GM13977 (cell line): ENCODE measurements at places on chromosomes 1 and 21.
A peak's percentile ranks its signal among the peaks of the same experiment; 100 is the strongest.

DNA sequence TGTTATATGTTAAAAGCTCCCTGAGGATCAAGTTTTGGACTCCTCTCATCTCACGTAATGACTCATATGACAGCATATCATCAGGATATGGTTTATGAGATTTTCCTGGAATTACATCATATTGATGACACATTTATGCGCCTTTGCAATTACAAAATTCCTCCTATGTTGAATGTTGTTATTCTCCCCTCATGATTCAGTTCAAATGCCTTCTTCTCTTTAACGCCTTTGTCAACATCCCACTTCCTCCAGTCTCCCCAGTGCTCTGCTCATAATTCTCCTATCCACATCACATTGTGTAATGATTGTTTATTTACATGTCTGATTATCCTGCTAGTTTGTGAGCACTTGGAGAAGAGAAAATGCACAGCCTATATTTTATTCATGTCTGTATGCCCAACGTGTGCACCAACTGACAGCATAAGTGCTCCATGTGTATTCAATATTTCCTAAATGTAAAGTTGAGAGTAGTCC, 80.9 kb upstream of the BACH1 start:
- no peak for DNase-seq

- no peak for DNase-seq
Observed at GRCh38 chr1:26283279-26283853, 3.5 kb downstream of the SH3BGRL3 start.

GRCh38 chr1:203199816-203200571, 13.5 kb upstream of the CHI3L1 start:
- DNase-seq, result no peak

DNA sequence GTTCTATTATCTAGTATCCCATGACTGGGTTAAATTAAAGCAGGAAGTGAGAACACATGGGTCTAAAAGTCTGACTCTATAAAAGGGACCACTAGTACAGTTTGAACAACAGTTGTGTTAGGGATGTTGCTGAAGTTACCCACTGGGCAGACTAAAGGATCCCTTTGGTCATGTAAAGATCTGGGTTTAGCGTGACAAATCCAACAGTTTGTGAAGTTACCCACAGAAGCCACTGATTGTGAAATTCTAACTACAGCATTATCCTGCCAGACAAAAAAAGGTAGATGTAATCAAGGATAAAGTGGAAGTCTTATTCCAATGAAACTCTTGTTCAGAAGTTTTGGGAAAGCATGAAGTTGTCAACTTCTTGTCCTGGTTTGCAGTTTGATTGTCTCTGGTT, 5.7 kb downstream of the QSOX1 start:
- no peak for DNase-seq

GRCh38 chr1:224785040-224785328, 144.5 kb upstream of the DNAH14 start:
- DNase-seq, result no peak

DNA sequence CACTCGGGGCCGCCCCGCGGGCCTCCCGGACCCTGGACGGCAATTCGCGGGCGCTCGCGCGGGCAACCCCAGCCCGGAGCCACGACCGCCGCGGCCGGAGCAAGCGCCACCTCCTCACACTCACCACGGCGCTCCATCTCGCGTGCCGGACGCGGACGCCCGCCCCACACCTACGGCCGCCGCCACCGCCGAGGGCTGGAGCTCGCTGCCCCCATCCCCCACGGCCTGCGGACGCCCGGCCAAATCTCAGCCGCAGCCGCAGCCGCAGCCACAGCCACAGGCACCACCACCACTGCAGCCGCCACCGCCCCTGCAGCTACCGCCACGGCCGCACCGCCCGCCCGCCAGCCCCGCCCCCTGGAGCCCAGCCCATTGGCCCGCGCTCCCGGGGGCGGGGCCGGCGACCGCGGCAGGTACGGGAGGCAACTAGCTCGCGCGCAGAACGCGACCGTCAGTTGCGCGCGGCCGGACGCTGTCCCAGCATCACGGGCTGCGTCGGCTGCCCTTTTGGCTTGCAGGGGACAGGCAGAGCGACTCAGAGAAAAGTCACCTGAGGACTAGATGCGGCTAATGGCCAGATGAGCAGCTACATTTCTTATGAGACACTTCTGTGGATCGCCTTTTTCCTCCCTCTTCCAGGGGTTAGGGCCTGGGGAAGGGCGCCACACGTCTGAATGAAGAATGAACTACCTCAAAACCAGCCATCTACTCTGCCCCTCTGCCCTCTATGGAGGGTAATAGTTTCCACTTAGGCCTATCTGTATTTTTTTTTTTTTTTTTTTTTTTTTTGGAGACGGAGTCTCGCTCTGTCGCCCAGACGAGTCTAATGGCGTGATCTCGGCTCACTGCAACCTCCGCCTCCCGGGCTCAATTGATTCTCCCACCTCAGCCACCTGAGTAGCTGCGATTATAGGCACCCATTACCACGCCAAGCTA, at the start of gene ARHGAP29:
Gene ARHGAP29 (minus strand): TSS at position 294 of the 936 bp plus-strand sequence. CDS start 5,973 bp downstream, outside the sequence.
- DNase-seq, result peak; percentile 85

DNA sequence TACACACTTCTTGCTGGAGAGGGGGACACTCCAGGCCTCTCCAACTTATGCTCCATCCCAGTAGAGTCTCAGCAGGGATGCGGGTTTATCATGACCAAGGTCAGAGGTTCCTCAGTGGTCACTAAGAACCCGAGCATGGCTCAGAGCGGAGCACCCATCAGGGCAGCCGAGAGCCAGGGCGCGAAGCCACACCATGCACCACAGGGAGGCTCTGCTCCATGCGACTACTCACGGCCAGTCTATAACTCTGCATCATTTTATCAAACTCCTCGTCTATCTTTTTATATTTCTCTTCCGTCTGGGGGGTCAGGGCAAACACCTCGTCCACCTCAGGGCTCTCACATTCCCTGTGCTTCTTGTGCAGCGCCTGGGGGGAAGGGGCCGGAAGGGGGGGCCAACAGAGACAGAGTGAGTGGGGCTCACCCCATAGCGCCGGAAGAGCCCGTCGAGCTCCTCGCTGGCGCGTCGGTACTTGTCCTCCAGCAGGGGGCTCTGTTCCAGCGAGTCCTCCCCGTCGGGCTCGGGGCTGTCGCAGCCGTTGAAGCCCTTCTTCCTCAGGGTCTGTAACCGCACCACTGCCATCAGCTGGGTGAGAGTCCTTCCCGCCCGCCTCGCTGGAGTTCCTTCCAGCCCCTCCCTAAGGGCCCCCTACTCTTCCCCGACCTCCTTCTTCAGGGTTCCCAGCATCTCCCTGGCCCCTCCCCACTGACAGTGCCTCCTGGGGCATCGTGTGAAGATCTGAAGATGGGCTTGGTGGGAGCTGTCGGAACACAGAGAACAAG, 20.0 kb downstream of the MEF2D start:
- DNase-seq, result peak; percentile 84

- DNase-seq, result no peak
Observed at GRCh38 chr1:230120289-230120920, 53.4 kb downstream of the GALNT2 start.

- no peak for DNase-seq
Observed at GRCh38 chr1:173477286-173478093, at the start of gene PRDX6. PRDX6 (plus strand) TSS chr1:173477335; CDS start chr1:173477398, 63 bp downstream.

- no peak for DNase-seq
Observed at GRCh38 chr21:28734522-28735175, 258.0 kb downstream of the LTN1 start.

GRCh38 chr1:166031932-166032571, 134.7 kb downstream of the FAM78B start:
- DNase-seq, result no peak

DNA sequence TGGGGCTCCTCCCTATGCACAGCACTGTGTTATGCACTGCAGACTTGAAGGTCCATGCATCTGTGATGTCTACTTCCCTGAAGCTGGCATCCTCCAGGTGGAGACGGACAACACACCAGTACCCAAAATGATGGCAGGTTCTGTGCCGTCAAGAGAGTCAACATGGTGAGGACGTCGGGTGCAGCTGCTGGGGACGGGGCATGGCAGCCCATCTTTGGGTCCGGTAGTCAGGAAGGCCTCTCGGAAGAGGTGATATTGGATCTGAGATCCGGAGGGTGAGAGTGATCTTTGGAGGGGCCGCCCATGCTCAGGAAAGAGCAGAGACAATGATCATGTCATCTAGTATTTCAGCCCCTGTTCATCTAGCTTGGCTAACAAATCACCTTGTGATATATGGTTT, 104.1 kb downstream of the RIPK4 start:
- DNase-seq, result no peak

DNA sequence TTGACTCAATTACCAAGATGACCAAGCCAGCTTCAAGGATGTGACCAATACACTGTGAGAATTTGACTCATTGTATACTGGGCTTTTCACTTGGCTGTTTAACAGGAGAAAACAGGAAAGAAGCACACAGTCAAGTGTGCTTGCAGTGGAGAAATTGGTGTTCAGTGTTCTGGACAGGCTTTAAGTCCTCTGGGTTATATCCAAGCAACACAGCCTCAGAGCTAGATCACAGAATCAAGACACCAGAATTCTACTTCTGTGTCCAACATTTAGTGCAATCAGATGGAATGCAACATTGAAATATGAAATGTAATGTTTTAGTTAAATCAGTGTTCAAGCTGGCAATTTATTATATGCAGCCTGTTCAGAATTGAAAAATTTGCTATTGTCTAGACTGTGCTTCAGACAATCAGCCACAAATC, 694.4 kb downstream of the LTN1 start:
- no peak for DNase-seq

DNA sequence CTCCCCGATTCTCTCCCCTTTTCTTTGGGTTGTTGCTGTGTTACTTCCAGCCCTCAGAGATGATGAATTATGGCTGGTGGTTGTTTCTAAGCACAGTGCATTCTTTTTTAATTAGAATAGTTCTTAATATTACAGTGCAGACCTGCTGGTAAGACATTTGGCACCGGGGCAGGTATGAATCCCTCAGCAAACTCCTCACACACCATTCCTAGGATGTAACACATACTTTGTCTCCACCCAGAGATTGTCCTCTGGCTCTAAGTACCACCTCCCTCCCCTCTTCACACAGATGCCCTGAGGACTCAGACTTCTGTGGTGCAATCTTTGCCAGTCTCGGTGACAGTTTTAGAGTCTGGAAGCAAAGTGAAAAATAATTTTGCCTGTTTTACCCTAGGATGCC, 143.1 kb downstream of the HLX start:
- DNase-seq, result no peak

GRCh38 chr1:63651161-63651701, 58.0 kb downstream of the PGM1 start:
- DNase-seq, result no peak

DNA sequence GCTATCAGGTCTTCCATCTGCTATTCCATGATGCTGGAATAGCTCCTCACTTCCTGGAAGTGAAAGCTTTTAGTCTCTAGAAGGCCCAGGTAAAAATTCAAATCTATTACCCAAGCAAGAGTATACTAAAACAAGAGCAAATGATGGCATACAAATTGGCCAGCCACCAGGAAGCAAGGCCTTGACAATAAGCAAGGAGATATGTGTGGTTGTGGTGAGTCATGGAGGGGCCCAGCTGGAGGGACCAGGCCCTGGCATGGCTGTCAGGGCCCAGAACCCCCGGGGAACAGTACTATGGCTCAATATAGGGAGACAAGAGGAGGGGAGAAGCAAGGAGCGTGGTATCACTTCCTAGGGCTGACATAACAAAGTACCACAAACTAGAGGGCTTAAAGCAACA, 358.7 kb downstream of the RRAGC start:
- DNase-seq, result no peak

DNA sequence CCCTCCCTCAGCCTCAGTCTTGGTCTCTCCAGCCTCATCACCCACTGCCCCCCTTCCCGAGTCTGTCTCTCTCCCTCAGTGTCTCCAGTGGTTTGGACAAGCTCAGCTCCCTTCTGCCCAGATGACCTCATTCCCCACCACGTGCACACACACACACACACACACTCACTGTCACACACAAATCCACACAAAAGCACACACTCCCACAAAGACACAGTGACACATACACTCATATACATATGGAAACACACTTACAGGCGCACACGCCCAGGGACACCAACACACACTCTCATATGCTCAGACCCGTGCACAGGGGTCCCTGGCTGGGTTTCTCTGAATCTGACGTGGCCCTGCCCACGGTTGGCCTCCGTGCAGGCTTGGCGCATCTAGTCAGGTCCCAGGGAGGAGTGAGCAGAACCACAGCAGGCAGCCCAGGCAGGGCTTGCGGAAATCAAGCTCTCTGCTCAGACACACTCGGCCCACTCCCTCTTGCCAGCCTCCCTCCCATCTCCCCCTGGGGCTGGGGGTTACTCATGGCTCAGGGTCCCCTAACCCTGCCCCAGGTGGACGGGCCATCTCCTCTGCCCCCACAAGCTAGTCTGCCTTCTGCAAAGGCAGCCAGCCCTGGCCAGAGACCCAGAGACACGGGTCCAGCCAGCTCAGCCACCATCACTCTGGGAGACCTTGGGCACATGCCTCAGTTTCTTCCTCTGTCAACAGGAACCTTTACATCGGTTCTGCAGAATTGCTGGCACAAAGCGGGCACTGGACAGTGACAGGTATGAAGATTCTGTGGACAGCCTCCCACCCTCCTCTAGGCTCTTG, 38.5 kb upstream of the FAM131C start:
- DNase-seq, result no peak

DNA sequence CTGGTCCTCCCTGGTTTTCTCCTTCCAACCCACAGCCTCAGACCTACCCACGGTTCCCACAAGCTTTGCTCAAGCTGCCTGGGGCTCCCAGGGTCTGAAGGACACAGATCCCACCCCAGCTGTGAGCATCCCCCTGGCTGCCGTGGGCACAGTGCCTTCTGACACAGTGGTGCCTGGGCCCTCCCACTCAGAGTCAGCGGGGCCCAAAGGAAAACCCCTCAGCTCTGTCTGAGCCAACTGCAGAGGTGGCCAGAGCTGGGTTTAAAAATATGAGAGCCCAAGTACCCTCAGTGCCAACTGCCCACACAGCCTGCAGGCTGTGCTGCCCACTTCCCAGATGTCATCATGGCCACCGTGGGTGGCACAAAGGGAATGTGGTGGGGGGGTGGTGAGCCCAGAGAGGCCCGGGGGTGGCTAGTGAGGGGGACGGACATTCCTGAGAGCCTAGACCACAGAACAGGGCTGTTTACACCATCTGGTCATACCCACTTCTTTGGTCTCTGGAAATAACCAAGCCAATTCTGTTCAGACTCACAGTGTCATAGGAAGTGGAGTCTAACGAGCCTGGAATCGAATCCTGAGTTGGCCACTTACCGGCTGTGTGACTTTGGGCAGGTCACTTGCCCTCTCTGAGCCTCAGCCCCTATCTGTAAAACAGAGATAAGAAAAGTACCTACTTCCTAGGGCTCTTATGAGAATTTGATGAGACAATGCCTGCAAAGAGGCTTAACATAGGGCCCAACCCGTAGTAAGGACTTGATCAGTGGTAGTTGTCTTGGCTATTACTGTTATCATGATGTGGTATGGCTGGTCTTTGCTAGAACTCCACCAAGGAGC, 85.5 kb downstream of the CAMK2N1 start:
- no peak for DNase-seq

GRCh38 chr1:159918352-159919200, 6.7 kb downstream of the TAGLN2 start:
- DNase-seq, result no peak

DNA sequence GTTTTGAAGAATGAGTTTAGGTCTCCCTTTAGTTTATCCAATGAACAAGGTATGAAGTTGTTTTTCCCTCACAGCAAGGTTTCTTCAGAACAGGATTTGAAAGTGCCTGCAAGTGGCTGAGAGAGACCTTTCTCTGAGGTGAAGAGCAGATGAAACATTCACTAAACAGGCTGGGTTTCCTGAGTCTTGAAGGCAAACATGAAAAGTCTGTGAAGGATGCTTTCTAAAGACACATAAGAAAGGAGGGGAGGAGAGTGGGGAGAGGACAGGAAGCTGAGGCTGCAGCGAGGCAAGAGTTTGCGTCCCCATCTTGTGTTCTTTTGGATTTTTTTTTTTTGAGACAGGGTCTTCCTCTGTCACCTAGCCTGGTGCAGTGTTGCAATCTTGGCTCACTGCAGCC, 95.7 kb upstream of the SIM2 start:
- DNase-seq, result no peak
